ENCODE measurements at places on chromosomes 2 and 18. TPM values are rescaled to one million over a fixed set of nuclear protein-coding genes. Genes with fewer than 3 reads are reported as not detected.
A peak's percentile ranks its signal among the peaks of the same experiment; 100 is the strongest.

Gene MALL
- total RNA-seq: 203 TPM

DNA sequence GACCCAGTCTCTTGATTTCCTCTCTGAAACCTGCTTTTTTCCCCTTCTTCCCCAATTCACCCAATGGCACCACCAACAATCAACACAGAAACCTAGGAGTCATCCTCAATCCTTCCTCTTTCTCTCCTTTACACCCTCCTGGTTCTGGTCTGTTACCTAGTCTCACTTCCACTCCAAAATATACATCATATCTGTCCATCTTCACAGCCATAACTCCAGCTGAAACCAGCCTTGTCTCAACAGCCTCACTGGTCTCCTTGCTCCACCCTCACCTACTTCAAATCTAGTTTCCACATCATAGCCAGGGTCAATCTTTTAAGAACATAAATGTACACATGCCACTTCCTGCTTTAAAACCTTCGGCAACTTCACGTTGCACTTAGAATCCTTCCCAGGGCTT is 11.8 kb upstream of the TWSG1 start:
- no peak for DNase-seq
- no peak overlapping the region for H3K27ac ChIP-seq
- H3K4me1 ChIP-seq: no peaks in the 10 kb centered on the region

GRCh38 chr18:74930616-74931015 is 278.3 kb downstream of the PTGR3 start:
- H3K36me3 ChIP-seq: peaks cover 5% of the 10 kb centered on the region
- H3K4me3 ChIP-seq: no peak overlapping the region
- DNase-seq: no peak
- H3K4me1 ChIP-seq: no peaks in the 10 kb centered on the region
- no peaks in the 10 kb centered on the region for H3K27me3 ChIP-seq

Gene POTEI
- not detected for total RNA-seq

DNA sequence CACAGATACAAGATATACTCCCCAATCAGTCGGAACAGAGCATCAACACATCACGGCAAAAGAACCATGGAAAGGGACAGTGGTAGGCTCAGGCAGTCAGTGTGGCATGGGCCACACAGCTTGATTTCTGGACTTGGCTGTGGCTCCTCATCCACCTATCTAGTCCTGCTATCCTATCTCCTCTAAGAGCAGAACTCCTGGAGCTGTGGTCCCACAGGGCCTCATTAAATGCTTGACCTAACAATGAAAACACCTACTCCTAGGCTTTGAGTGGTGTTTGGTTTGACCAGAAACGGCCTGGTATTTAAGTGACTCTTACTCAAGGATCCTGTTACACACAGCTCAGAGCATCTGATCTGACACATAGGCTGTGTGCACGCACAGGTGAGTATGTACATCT is 33.6 kb upstream of the SMAD2 start:
- H3K4me1 ChIP-seq: no peaks in the 10 kb centered on the region
- no peak overlapping the region for H3K4me3 ChIP-seq
- no peaks in the 10 kb centered on the region for H3K27me3 ChIP-seq
- no peak overlapping the region for H3K27ac ChIP-seq

Gene MAP3K2
- 77.3 TPM for total RNA-seq

- H3K4me1 ChIP-seq: peaks cover 19% of the 10 kb centered on the region
- H3K36me3 ChIP-seq: no peaks in the 10 kb centered on the region
- peak overlapping the region; percentile 84 for H3K4me3 ChIP-seq
- no peaks in the 10 kb centered on the region for H3K27me3 ChIP-seq
- DNase-seq: peak; percentile 30
- peak overlapping the region; percentile 93 for H3K27ac ChIP-seq
Observed at GRCh38 chr2:88692187-88692586, 714 bp downstream of the RPIA start.

DNA sequence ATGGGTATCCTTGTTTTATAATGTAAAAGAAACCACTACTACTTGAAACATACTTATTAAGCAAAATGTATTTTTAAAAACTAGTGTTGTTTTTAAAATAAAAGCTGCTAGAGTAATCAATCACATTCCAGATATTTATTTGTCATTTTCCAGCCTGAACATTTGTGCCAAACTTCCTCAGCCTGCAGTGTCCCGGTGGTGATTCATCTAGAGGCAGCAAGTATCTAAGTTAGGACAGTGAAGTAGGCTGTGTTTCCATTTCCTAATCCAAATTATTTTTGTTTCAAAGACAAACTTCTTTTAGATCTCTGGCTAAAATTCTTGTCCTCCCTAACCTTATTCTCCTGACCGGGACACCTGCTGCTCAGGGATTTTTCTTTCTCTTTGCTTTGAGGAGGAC is 12.8 kb upstream of the GCG start:
- no peaks in the 10 kb centered on the region for H3K27me3 ChIP-seq
- H3K4me3 ChIP-seq: no peak overlapping the region
- H3K36me3 ChIP-seq: no peaks in the 10 kb centered on the region
- no peaks in the 10 kb centered on the region for H3K4me1 ChIP-seq

DNA sequence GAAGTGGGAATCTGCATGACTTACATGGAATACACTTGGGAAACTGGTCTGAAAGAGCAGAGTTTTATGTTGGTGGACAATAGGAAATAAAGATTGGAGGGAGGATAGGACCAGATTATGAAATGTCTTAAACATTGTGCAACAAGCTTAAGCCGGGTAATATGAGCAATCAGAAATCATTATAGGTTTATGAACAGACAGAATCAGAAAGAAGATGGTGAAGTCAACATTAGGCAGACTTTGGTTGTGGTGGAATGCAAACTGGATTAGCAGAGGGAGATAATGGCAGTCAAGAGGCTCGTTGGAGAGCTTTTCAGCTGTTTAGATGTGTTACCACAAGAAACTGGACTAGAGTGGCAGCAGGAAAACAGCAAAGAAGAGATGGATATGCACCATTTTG is 43.5 kb downstream of the CRIM1 start:
- no peaks in the 10 kb centered on the region for H3K27me3 ChIP-seq
- no peak overlapping the region for H3K27ac ChIP-seq
- H3K4me1 ChIP-seq: peaks cover 15% of the 10 kb centered on the region
- no peak for DNase-seq

Gene CCDC85A
- 34.3 TPM for total RNA-seq

DNA sequence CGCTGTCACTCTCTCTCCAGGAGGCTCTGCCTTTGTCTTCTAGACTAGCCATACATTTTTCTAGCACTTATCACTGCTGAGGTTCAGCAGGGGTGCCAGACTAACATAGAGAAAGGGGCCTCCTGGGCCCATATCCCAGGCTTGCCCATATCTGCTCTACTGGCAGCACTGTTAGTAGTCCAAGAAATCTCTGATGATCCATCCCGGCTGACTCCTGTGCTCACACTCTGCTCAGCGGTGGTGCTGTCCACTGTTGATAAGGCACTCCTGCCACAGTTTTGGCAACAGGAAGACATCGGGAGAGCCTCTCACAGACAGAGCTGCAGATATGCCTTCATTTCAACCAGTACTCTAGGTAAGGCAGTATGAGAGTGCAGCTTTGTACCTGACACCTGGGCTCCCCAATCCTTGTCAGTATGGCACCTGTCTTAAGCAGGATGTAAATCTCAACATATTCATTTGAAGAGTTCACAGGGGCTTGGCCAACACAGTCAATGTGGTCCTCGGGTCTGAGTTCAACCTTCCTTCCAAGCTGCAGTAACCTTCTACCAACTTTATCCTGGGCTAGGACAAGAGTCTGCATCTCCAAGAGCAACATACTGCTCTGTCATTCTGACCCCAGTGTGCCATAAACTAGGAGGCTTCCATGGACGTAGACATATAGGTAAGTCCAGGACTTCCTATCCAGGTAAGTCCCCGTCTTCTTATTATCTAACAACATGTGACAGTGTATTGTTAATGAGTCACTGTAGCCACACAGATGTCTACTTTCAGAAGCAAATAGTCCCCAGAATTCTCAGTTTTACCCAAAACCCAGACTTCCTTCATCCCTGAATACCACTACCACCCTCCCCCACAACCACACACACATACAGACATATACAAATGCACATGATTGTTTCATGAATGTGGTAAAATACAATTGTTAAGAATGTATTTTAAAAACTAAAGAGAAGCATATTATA is 16.2 kb downstream of the KLF7 start:
- H3K27me3 ChIP-seq: no peaks in the 10 kb centered on the region
- peaks cover 15% of the 10 kb centered on the region for H3K36me3 ChIP-seq
- no peak overlapping the region for H3K4me3 ChIP-seq
- H3K27ac ChIP-seq: peak overlapping the region; percentile 54

GRCh38 chr2:86249579-86250391 is 50.5 kb downstream of the MRPL35 start:
- no peak for DNase-seq
- no peaks in the 10 kb centered on the region for H3K36me3 ChIP-seq

Gene CRYBA2
- not detected for total RNA-seq

Gene GIGYF2
- total RNA-seq: 57.2 TPM

- no peak overlapping the region for H3K27ac ChIP-seq
- no peak overlapping the region for H3K4me3 ChIP-seq
- H3K36me3 ChIP-seq: no peaks in the 10 kb centered on the region
- H3K4me1 ChIP-seq: no peaks in the 10 kb centered on the region
Observed at GRCh38 chr2:41736105-41736567, 311.7 kb upstream of the PKDCC start.

Gene CROCC2
- total RNA-seq: 10.8 TPM

Gene RNF149
- total RNA-seq: 202 TPM

- H3K27ac ChIP-seq: no peak overlapping the region
- H3K4me1 ChIP-seq: peaks cover 24% of the 10 kb centered on the region
- H3K27me3 ChIP-seq: no peaks in the 10 kb centered on the region
- H3K4me3 ChIP-seq: no peak overlapping the region
Observed at GRCh38 chr2:38668779-38669479, 3.0 kb downstream of the GALM start.

Gene PFN4
- total RNA-seq: not detected

Gene ZNF804A
- not detected for total RNA-seq

Gene GALNT3
- 31.5 TPM for total RNA-seq

DNA sequence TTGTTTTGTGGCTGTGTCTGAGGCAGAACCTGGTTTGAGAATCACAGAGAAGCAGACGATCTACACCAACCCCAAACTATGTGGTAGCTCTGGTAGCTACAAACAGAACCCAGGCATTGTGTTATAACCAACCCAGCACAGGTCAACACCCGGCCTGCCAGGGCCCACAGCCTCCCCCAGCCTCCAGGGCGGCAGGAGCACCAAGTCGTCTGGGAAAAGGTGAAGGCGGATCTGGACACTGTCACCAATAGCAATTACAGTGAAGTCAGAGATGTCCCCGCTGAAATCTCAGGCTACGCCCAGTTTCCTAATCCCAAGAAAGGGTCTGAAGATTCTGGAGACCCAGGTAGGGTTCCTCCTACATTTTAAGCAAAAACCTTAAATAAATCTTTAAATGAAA is 3.6 kb downstream of the HJURP start:
- no peak for DNase-seq
- peaks cover 9% of the 10 kb centered on the region for H3K4me1 ChIP-seq
- H3K36me3 ChIP-seq: no peaks in the 10 kb centered on the region
- no peaks in the 10 kb centered on the region for H3K27me3 ChIP-seq
- no peak overlapping the region for H3K27ac ChIP-seq
- H3K4me3 ChIP-seq: no peak overlapping the region

DNA sequence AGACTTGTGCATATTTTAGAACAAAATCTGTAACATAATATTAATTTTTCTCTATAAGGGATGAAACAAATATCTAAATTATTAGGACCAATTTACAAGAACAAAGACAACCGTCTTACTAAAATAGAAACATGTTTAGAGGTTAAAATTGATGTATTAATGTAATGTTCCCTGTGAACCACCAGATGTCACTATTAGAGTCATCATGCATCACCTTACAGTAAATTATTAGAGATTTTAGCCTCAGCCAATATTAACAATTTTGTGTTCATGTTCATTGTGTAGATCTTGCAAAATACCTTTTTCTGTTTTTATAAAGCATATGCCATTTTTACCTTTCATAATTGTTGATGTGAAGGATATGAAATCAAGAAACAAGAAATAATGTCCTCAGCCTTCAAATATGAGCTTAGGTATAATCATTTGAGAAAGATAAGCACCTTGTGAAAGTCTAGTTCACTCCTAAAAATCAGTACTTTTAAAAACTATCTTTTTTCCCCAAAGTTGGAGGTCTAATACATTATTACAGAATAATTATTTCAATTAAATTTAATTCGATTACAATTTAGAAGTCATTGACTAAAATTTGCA is 344.3 kb upstream of the KCNH7 start:
- H3K4me3 ChIP-seq: no peak overlapping the region
- H3K36me3 ChIP-seq: no peaks in the 10 kb centered on the region
- H3K27ac ChIP-seq: no peak overlapping the region

GRCh38 chr2:60958800-60959199 is 58.7 kb upstream of the PEX13 start:
- DNase-seq: no peak
- H3K36me3 ChIP-seq: no peaks in the 10 kb centered on the region
- no peaks in the 10 kb centered on the region for H3K4me1 ChIP-seq
- no peaks in the 10 kb centered on the region for H3K27me3 ChIP-seq
- H3K27ac ChIP-seq: no peak overlapping the region

DNA sequence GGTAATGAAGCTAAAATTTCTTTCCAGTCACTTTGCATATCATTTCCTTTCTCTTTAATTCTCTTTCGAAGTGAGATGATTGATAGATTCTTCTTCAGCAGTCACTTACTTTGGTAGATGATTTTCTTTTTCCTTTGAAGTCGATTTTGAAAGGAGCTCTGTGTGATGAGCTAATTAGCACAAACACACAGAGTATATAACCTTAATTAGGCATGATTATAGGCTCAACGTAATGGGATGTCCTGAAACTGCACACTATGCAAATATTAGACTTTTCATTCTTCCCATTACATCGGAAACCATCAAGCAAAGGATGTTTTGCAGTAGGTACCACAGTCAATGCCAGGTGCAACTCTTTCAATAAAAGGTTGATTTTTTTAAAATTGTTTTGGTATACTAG is 6.4 kb upstream of the CTLA4 start:
- H3K4me3 ChIP-seq: no peak overlapping the region
- no peaks in the 10 kb centered on the region for H3K27me3 ChIP-seq
- no peak overlapping the region for H3K27ac ChIP-seq
- H3K4me1 ChIP-seq: no peaks in the 10 kb centered on the region

Gene DOCK10
- total RNA-seq: 17.6 TPM

- no peaks in the 10 kb centered on the region for H3K4me1 ChIP-seq
- H3K36me3 ChIP-seq: no peaks in the 10 kb centered on the region
- H3K27ac ChIP-seq: no peak overlapping the region
- H3K27me3 ChIP-seq: no peaks in the 10 kb centered on the region
- DNase-seq: no peak
Observed at GRCh38 chr2:174125090-174125489, 123.2 kb downstream of the OLA1 start.

Gene PPIG
- total RNA-seq: 46.9 TPM

DNA sequence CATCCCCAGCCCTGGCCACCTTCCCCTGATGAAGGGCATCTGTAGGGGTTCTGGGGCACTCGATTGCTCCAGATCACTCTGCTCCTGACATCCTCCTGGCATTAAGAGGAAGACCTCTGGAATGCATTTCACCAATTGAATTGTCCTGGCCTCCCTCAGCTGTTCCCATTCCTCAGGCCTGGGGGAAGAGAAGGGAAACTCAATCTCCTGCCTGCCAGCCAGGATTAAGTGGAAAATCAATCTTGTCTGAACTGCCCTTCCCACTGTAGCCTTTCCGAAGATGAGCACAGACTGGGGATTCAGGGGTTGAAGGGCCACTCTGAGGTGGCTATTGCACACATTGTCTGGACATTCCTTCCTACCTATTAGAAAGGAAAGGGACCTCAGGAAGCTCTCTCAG is 99.8 kb downstream of the ALK start:
- H3K4me1 ChIP-seq: no peaks in the 10 kb centered on the region
- H3K27ac ChIP-seq: no peak overlapping the region
- H3K4me3 ChIP-seq: no peak overlapping the region
- no peaks in the 10 kb centered on the region for H3K36me3 ChIP-seq
- no peak for DNase-seq
- H3K27me3 ChIP-seq: no peaks in the 10 kb centered on the region

GRCh38 chr2:3608373-3609278 is 13.7 kb downstream of the COLEC11 start:
- H3K36me3 ChIP-seq: no peaks in the 10 kb centered on the region
- DNase-seq: peak; percentile 35
- no peak overlapping the region for H3K4me3 ChIP-seq
- H3K4me1 ChIP-seq: no peaks in the 10 kb centered on the region

Data from upper lobe of left lung (tissue), 6 donors.